B cell (primary cell): ENCODE measurements at places on chromosomes 5 and 9. TPM values are rescaled to one million over a fixed set of nuclear protein-coding genes. Genes with fewer than 3 reads are reported as not detected.

DNA sequence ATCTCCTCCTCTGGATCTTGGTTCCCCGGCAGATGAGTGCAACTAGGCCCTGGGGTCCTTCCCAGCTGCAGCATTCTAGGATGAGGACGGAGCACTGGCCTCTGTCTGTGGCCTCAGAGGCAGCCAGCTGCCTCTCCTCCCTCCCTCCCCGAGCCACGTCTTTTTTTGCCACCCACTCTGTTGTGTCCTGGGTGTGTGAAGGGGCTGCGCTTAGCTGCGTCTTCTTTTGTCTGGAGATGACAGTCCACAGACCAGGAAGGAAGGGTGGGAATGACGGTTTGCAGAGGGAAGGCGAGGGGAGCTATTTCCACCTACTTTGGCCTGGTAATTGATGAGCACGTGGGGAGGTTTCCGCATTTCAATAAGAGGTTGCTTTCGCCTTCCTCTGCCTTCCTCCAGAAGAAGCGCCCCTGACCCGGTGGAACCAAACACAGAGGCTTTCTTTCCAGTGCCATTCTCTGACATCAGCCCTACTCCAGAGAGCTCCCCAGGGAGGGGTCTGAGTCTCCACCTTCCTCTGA lies 34.5 kb upstream of the GABRP start:
- H3K27me3 ChIP-seq, result peaks cover 25% of the 10 kb centered on the region
- DNase-seq, result no peak
- H3K36me3 ChIP-seq, result no peaks in the 10 kb centered on the region
- no peak overlapping the region for H3K4me3 ChIP-seq
- no peak overlapping the region for H3K27ac ChIP-seq

GRCh38 chr5:152907488-152908245 lies 502.6 kb upstream of the NMUR2 start:
- no peak overlapping the region for H3K27ac ChIP-seq
- no peak for DNase-seq
- no peak overlapping the region for H3K4me3 ChIP-seq
- no peaks in the 10 kb centered on the region for H3K36me3 ChIP-seq
- no peaks in the 10 kb centered on the region for H3K27me3 ChIP-seq

GRCh38 chr9:136533775-136534157 lies 12.1 kb downstream of the NOTCH1 start:
- H3K4me1 ChIP-seq, result peaks cover 95% of the 10 kb centered on the region
- H3K27me3 ChIP-seq, result no peaks in the 10 kb centered on the region
- no peak overlapping the region for H3K4me3 ChIP-seq
- DNase-seq, result peak; percentile 58
- H3K27ac ChIP-seq, result no peak overlapping the region
- no peaks in the 10 kb centered on the region for H3K36me3 ChIP-seq

JMY gene
- total RNA-seq, result 20.4 and 20.5 TPM in 2 replicates

IFNK gene
- total RNA-seq, result not detected in 2 replicates

GRCh38 chr5:154995679-154996078 lies 17.9 kb upstream of the KIF4B start:
- no peaks in the 10 kb centered on the region for H3K4me1 ChIP-seq
- no peak overlapping the region for H3K4me3 ChIP-seq
- H3K36me3 ChIP-seq, result no peaks in the 10 kb centered on the region
- H3K27ac ChIP-seq, result no peak overlapping the region
- DNase-seq, result no peak

DNA sequence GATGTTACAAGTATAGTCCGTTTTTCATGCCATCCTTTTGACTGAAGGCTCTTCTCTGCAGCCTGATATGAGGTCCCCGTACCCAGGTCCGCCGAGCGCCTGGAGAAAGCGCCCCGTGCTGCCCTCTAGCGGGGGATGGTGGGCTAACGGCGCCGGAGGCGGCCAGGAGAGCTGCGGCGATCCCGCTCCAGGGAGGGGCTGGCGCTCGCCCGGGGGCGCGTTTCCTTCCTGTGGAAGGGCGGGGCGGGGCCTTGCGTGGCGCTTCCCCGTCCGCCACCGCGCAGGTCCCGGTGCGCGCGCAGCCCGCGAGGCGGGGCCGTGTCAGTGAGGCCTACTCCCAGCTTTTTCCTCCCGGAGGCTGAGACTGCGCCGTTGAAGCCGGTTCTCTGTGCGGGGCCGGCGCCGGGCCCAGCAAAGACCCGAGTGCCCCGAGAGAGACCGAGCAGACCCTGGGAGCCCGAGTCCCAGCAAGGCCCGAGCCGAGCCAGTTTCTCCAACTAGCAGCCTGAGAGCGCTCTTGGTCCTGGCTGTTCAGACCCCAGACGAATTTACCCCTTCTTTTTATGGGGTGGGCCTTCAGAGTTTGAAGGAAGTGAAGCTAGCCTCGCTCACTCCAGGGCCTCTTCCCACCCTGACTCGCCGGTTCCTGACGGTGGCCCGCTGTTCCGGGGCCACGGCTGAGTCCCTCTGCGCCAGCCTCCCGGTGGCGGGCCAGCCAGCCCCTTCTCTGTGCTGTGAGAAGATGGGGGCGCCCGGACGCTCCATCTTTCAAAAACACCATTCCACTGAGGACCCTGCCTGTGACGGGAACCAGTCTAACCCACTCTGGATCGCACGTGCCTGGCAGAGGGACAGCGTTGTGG lies 9.7 kb upstream of the PHF2 start:
- peak; percentile 97 for DNase-seq
- no peaks in the 10 kb centered on the region for H3K27me3 ChIP-seq
- peaks cover 24% of the 10 kb centered on the region for H3K4me1 ChIP-seq
- H3K4me3 ChIP-seq, result peak overlapping the region; percentile 83
- peaks cover 24% of the 10 kb centered on the region for H3K36me3 ChIP-seq
- peak overlapping the region; percentile 92 for H3K27ac ChIP-seq

PCDH12 gene
- total RNA-seq, result not detected in 2 replicates

GRCh38 chr5:31048282-31049270 lies 144.9 kb upstream of the CDH6 start:
- no peak for DNase-seq
- H3K27ac ChIP-seq, result no peak overlapping the region
- no peaks in the 10 kb centered on the region for H3K36me3 ChIP-seq
- H3K4me3 ChIP-seq, result no peak overlapping the region
- no peaks in the 10 kb centered on the region for H3K4me1 ChIP-seq

DNA sequence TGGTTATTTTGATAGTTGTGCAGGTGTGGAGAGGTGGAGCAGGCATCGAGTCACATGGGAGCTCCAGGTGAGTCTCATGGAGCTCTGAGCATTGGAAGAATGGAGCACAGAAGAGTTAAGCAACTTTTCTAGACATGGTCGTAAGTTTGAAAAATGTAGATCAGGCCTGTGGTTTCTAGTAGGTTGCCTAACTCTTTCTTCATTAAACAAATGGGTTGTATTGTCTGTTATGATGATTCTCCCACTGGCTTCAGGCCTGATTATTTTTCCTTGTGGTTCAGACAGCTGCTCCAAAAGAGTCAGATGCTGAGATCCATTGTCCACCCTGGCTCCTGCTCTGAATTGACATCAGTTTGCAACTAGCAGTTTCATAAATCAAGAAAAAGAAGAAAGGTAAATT lies 80.3 kb upstream of the RPS23 start:
- H3K27me3 ChIP-seq, result peaks cover 6% of the 10 kb centered on the region
- H3K4me1 ChIP-seq, result no peaks in the 10 kb centered on the region
- DNase-seq, result no peak

- DNase-seq, result no peak
- H3K36me3 ChIP-seq, result no peaks in the 10 kb centered on the region
- peaks cover 4% of the 10 kb centered on the region for H3K4me1 ChIP-seq
These were observed at the start of gene TNC for GRCh38 chr9:115117999-115118878. Gene TNC (minus strand): TSS chr9:115118157. CDS start chr9:115091018, 27,139 bp downstream.

DNA sequence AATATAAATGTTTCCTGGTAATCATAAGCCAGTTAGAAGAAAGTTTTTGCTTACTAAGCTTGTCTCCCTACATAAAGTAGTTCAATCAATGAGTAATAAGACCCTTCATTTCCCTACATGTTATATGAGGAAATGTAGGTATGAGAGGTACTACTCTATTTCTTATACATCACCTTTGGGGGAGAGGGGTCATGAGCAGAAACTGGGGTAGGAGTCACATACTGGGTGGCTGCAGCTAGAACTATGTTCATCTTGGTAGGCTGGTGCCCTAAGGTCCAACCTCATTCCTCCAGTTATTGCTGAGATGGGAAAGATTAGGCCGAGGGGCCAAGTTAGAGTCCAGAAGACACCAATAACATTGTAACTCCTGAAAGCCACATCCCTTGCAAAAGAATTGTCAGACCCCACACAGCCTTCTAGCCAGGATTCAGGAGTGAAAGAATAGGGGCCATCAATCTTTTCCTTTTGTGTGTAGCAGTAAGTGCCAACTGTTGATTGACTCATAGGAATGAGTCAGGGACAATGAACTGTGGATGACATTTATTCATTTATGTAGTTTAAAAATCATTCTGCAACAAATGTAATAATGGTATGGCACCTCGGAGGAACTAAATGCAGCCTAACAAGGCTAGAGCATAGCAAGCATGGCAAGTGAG lies 21.6 kb upstream of the SREK1 start:
- H3K4me1 ChIP-seq, result no peaks in the 10 kb centered on the region
- no peak overlapping the region for H3K4me3 ChIP-seq
- no peaks in the 10 kb centered on the region for H3K27me3 ChIP-seq
- H3K27ac ChIP-seq, result no peak overlapping the region
- no peaks in the 10 kb centered on the region for H3K36me3 ChIP-seq
- no peak for DNase-seq
